ENCODE measurements at places on chromosomes 12 and 14. TPM values are rescaled to one million over a fixed set of nuclear protein-coding genes. Genes with fewer than 3 reads are reported as not detected.

DNA sequence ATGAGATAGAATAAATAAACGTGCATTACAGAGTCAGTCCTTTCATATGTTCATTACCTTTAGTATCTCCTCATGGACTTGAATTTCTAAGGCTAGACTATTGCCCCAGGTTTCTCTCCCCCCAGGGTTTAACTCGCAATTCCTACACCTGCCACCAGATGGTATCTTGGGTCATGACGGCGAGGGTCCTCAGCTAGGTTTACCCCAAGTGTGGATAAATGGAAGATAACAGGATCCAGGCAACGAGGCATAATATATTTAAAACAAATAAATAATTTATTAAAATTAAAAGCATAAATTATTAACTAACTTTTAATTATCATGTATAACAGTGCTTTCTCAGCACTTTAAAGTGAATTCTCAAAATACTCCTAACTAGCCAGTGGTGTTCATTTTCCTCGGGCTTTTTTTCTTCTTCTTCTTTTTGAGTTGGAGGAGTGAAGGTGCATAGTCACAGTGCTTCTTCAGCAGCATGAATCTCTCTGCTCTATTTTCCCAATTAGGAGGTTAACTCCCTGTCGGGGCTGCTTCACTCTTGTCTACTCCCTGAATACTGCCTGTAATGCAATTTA is 243.5 kb upstream of the CAND1 start:
- DNase-seq: peak; percentile 32

DNA sequence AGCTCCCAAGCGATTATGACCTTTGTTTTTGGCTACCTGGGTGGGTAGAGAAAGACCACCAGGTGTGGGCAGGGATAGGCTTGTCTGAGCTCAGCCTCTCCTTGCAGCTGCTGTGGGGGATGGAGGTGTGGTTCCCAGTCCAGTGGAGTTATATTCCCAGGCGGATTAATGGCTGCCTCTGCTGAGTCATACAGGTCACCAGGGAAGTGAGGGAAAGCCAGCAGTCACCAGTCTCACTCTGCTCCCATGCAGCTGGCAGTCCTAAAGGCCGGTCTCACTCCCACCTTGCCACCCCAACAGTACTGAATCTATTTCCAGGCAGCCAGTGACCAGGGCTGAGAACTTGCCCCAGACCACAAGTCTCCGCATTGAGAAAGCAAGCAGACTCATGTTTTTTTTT is 399.2 kb downstream of the VRK1 start:
- DNase-seq: peak; percentile 46

KLRG1 gene
- not detected for total RNA-seq

ANKS1B gene
- total RNA-seq: 4.1 TPM

GALNT8 gene
- total RNA-seq: not detected

DNA sequence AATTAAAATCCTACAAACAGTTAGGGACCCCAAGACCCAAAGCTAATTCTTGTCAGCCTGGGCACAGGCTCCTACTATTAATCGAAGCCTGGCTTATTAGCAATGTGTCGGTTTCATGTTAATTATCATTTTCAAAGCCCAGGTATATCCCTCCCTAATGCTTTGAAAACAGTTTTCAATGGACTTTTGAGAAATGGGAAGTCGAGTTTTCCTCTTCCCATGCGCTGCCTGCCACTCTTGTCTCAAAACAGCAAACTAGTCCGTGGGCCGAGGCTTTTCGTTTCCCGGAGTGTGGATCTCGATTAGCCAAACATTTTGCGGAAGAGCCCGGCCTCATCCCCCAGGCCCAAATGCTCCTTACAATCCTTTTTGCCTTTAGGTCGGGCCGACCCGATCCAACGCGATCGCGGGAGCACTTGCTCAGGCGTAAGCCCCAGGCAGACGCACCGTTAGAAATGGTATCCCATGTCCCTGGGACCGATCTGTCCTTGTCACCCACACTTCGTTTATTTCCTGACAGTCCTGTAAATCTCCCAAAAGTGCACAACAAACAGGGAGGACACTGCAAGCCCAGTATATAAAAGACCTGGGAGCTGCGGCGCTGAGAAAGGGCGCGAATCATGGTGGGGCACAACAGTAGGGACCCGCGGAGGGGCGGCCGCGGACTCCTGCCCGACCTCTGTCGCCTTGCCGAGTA is 1.5 kb downstream of the SIX6 start:
- DNase-seq: no peak

- no peak for DNase-seq
Measured at GRCh38 chr12:108738170-108738569, 6.9 kb upstream of the CORO1C start.

DNA sequence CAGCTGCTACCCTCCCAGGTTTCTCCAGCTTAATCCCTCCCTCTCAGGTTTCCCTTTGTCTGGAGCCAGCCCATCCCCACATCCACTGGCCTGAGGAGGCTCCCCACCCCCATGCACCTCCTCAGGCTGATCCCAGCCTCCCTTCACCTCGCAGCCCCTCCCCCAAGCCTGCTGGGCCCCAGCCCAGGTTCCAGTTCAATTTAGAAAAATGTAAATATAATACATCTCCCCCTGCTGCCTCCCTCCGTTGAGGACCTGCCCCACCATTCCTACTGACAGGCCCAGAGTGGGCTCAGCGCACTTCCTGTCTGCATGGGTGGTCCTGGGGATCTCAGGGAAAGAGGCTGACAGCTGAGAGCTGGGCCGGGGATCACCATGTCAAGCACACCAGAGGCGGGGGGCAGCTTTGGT is 155.8 kb downstream of the NTF3 start:
- DNase-seq: no peak

SMCO2 gene
- not detected for total RNA-seq

GPR68 gene
- 0.71 TPM for total RNA-seq

- no peak for DNase-seq
Measured at GRCh38 chr14:98742001-98742400, 530.0 kb downstream of the BCL11B start.

IAPP gene
- not detected for total RNA-seq

DNA sequence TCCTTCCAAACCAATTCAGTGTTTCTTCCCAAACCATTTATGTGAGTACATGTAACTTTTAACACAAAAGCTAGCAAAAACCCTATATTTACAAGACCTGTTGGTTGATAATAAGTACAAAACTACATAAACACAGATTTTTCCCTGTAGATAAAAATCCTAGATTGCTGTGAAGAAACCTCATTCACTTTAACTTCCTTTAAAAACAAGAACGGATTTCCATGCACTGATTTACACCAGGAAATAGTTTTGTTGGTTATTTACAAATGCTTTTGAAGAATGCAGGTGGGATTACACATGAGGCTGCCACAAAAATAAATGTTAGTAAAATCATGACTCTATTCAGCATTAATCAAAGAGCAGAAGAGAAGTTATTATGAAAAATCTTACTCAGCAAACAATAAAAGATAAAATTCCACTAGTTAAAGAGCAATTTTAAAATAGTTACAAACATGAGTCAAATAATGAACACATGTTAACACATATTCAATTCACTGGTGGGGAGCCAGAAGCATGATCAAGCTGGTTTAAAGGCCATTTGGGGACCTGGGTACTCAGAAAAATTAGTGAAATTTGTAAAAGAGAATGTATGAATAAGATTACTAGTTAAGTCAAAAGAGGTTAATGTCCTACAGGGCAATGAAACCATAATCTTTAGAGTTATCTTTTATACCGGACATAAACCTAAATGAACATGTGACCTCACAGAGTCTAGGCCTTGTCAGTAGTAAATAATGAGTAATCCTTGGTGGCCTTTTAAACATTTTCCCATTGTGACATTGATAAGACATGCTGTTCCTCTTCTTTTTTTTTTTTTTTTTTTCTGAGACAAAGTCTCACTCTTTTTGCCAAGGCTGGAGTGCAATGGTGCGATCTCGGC is 79.9 kb downstream of the PHLDA1 start:
- peak; percentile 72 for DNase-seq
